ENCODE measurements at places on chromosomes 1 and 21.

DNA sequence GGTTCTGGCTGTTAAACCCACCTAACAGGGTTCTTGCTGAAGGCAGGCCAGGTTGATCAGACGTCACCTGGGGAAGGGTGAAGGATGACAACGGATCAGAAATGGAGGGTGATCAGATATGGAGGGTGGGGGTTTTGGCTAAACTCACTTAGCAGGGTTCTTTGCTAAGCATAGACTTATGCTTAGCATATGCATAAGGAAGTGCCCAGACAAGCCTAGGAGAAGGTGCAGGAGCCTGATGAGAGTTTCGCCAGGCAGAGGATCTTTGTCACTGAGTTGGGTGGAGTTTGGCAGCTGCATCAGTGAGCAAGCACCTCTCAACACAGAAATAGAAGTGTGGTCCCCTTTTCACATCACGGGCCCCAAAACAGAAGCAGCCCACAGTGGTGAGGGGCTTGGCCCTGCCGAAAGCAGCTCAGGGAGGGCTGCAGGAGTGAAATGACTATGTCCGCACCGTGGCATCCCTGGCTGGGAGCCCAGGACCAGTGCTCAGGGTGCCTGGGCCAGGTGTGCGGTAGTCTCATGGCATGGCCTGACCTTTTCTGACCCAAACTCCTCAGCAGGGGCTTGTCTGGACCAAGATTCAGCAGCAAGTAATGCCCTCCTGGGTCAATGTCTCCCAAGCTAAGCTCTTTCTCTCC lies 101.6 kb downstream of the AJAP1 start:
- no peak for DNase-seq

- no peak for DNase-seq
These were observed 11.6 kb upstream of the EPB41 start for GRCh38 chr1:28902738-28903137.

DNA sequence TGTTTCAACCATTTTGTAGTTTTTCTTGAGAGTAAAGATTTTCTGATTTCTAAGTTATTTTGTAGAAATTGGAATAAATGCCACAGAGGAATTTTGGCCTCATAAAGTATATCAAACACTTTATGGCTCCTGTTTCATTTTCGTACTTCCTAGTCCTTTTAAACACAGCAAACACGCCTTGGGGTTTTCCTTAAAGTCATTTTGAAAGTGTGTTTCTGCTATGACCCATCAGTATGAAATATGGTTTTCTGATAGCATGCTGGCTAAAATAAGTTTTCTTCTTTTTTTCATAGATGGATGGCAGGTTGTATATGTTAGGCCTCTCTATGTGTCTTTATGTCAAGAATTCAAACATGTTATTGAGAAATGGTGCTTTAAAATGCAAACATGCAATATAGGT lies 940.1 kb upstream of the TMPRSS15 start:
- no peak for DNase-seq

- DNase-seq, result no peak
These were observed 843.9 kb downstream of the AMY1C start for GRCh38 chr1:104593413-104594187.

GRCh38 chr1:75559800-75560199 lies 51.1 kb downstream of the SLC44A5 start:
- no peak for DNase-seq

DNA sequence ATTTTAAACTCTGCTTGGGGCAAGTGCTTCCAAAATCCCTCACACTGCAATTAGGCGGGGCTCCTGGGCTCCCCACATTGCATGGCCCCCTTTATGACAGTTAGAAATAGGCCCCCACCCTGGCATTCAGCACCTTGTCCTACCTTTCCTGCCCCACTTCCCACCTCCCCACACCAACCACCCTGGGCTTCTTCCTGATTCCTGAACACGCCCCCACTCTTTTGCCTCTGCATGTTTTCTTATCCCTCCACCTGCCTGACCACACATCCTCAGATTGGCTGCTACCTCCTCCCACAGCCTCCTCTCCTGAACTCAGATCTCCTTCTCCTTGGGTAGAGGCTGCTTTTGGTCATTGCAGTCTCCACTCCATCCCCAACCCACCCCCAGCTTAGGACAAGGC lies 1.5 kb downstream of the MOB3C start:
- DNase-seq, result no peak

GRCh38 chr1:162074276-162075005 lies 5.0 kb downstream of the NOS1AP start:
- no peak for DNase-seq

GRCh38 chr1:233172201-233172600 lies 123.3 kb downstream of the PCNX2 start:
- no peak for DNase-seq

DNA sequence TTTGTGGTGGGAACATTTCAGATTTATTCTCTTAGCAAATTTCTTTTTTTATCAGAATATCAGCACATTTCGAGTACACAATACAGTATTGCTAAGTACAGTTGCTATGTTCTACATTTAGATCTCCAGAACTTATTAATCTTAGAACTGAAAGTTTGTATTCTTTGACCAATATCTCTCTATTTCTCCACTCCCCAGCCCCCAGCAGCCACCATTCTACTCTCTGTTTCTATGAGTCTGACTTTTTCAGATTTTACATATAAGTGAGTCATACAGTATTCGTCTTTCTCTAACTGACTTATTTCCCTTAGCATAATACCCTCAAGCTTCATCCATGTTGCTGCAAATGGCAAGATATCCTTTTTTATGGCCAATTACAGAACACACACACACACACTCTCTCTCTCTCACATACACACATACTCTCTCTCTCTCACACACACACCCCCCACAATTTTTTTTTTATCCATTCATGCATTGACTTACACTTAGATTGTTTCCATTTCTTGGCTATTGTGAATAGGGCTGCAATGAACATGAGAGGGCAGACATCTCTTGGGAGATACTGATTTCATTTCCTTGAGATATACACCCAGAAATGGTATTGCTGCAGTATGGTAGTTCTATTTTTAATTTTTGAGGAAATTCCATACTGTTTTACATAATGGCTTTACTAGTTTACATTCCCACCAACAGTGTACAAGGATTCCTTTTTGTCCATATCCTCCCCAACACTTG lies 15.7 kb downstream of the RPTN start:
- no peak for DNase-seq

Measured in effector CD4-positive, alpha-beta T cell (primary cell).